ENCODE measurements at places on chromosomes 7 and 10. TPM values are rescaled to one million over a fixed set of nuclear protein-coding genes. Genes with fewer than 3 reads are reported as not detected.

Gene MAT1A
- not detected for total RNA-seq

Gene SNCG
- total RNA-seq: 25.5 TPM

Gene OR2A12
- not detected for total RNA-seq

Gene IFIT1B
- not detected for total RNA-seq

Gene CPA4
- total RNA-seq: 5.6 TPM

Gene CRPPA
- total RNA-seq: 0.26 TPM

Gene ZNF107
- total RNA-seq: 1.2 TPM

Gene C10orf95
- 2.9 TPM for total RNA-seq

Gene SPDYE1
- not detected for total RNA-seq

Gene ANKRD22
- total RNA-seq: 5.3 TPM

Gene RAB11FIP2
- 12.6 TPM for total RNA-seq

Gene CNOT4
- 9.5 TPM for total RNA-seq

Gene OPALIN
- total RNA-seq: not detected

Gene PPP1R17
- not detected for total RNA-seq

Gene CXCL12
- total RNA-seq: under 0.01 TPM

Gene TRIM73
- 0.38 TPM for total RNA-seq

Gene UPK3BL1
- total RNA-seq: 122 TPM

Gene TSPAN15
- 12.1 TPM for total RNA-seq

Gene AKR1C3
- total RNA-seq: 69.5 TPM

Gene PNLIP
- under 0.01 TPM for total RNA-seq

Gene XRCC2
- 0.26 TPM for total RNA-seq

Gene WNT2
- total RNA-seq: under 0.01 TPM

Gene SMNDC1
- 6.3 TPM for total RNA-seq

Gene DGKI
- total RNA-seq: under 0.01 TPM

Gene MOGAT3
- total RNA-seq: not detected

Gene MSS51
- total RNA-seq: 0.90 TPM

Gene UTF1
- not detected for total RNA-seq

Gene CTBP2
- 123 TPM for total RNA-seq

Gene FAM25C
- total RNA-seq: not detected

Gene HMX2
- not detected for total RNA-seq

Gene CNNM1
- under 0.01 TPM for total RNA-seq

Gene VIPR2
- not detected for total RNA-seq

Gene RAPGEF5
- 6.3 TPM for total RNA-seq

Gene TRIM50
- not detected for total RNA-seq

Gene STEAP1B
- 5.9 TPM for total RNA-seq

Gene WEE2
- not detected for total RNA-seq

Gene NUP42
- total RNA-seq: 29.4 TPM

Gene BEND7
- 1.3 TPM for total RNA-seq

Gene ATOH7
- under 0.01 TPM for total RNA-seq

Gene SPDYE2
- total RNA-seq: not detected

Gene LRGUK
- 0.26 TPM for total RNA-seq

Gene PPP1R3A
- not detected for total RNA-seq

Gene GIMAP7
- total RNA-seq: not detected

Gene ZDHHC4
- 92.1 TPM for total RNA-seq

Gene PPP1R9A
- 1.0 TPM for total RNA-seq

Gene ADAM12
- total RNA-seq: 1.8 TPM

Gene OR6V1
- not detected for total RNA-seq

Gene IRF5
- 6.8 TPM for total RNA-seq

Gene AKR1E2
- total RNA-seq: 4.2 TPM

Gene COL13A1
- total RNA-seq: not detected

Gene GNA12
- total RNA-seq: 12.8 TPM

Gene EN2
- not detected for total RNA-seq

Gene FAM25A
- 4.7 TPM for total RNA-seq

Gene GALNT17
- total RNA-seq: not detected

Gene PROSER2
- 27.8 TPM for total RNA-seq

Gene NYAP1
- total RNA-seq: under 0.01 TPM

Gene INSIG1
- 36.6 TPM for total RNA-seq

Data from bronchial epithelial cell (primary cell).